ENCODE measurements at places on chromosomes 2 and 18.

DNA sequence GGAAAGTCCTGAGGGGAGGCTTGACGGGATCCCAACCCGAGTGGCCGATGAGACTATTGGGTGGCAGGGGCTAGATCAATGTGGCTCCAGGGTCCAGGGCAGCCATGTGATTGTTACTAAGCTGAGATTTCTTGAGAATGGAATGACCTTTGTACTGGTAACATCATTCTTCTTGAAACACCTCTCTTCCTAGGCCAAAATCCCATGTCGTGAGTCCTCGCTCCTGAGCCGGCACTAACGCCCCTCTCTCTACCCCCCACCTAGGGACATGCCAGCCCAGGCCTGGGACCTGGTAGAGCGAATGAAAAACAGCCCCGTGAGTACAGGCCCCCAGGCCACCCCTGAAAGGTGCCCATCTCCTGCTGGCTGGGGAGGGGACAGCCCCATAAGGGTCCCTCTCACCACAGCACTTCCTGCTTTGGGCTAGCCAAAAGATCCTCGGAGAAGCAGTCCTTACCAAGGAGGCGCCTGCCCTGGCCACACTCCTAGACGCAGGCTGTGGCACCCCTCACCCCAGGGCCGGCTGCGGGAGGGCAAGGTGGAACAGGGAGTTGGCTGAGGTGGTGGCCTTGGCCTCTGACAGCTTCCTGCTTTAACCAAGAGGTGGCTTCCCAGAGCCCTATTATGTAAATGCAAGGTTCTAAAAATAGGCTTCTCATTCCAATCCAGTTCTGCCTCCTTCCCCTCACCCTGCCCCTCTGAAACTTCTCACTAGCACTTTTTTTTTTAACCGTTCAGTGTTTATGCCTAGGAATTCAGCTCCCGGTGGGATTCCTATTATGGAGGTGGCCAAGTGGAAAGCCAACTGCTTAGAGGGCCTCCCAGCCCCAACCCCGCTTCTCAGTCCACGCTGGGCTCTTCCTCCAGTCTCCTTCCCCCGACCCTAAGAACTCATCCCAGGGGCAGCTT lies 126.6 kb upstream of the PPP1CB start:
- peak; percentile 29 for DNase-seq

GRCh38 chr2:234463626-234464290 lies 33.1 kb downstream of the ARL4C start:
- DNase-seq = no peak

GRCh38 chr2:45070113-45070652 lies 60.9 kb upstream of the SIX2 start:
- no peak for DNase-seq

DNA sequence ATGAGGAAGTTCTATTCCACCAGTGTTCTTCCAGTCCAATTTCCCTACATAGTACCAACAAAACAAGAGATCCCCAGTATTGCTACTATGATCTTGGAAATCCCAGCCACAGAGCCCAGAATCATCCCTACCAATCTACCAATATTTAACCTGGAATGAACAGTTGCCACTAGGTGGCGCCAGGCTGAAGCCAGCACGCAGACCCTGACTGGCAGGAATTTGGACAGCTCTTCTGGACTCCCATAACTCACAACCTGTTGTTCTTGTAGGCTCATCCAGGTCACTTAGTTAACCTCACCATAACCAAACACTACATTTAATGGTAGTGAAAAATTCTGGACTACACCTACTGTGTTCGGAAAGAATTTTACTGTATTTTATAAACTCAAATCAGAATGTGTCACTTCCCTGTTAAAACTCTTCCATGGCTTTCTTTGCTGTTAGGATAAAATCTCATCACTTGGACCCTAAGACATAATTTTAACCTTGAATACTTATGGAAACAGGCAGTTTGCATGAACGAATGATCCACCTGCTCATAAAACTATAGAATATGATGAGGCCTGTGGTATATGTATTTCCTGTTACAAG lies 59.8 kb upstream of the SLC38A11 start:
- peak; percentile 62 for DNase-seq

All from globus pallidus (tissue), 1 donor.